Inflammatory macrophage (primary cell): ENCODE measurements at places on chromosomes 1 and 21.

DNA sequence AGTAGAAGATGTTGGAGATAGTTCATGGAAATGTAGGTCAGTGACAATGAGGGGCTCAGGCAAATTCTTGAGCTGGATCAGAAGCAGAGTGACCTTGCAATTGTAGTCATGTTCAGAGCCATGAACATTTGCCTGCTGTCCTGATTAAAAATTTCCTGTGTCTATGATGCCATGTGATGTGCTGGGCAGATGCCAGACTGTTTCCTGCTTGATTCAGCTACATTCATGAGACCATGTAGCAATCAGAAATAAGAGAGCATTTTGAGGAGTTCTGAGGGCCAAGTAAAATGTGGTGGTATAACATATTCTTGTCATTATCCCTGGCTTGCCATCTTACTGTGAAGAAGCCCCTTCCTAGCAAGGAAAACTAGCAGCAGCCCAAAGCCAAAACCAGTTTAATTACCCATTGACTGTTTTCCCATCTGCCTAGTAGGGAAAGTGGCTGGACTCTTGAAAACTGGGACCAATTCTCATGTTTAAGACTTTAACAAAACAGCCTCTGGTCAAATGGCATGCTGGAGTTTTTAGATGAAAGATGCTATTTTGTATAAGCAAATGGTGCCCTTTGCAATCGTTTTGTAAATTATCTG lies 118.3 kb downstream of the NOS1AP start:
- DNase-seq: no peak

GRCh38 chr1:227885135-227885647 lies 62.5 kb downstream of the WNT9A start:
- DNase-seq: no peak

GRCh38 chr1:44783697-44784093 lies 4.3 kb downstream of the BEST4 start:
- DNase-seq: no peak

- DNase-seq: no peak
Measured at GRCh38 chr1:225152061-225152460, 222.6 kb downstream of the DNAH14 start.

- DNase-seq: no peak
Measured at GRCh38 chr1:116066868-116067565, 44.2 kb upstream of the MAB21L3 start.

- DNase-seq: no peak
Measured at GRCh38 chr1:183419399-183419798, 1.2 kb upstream of the NMNAT2 start.

DNA sequence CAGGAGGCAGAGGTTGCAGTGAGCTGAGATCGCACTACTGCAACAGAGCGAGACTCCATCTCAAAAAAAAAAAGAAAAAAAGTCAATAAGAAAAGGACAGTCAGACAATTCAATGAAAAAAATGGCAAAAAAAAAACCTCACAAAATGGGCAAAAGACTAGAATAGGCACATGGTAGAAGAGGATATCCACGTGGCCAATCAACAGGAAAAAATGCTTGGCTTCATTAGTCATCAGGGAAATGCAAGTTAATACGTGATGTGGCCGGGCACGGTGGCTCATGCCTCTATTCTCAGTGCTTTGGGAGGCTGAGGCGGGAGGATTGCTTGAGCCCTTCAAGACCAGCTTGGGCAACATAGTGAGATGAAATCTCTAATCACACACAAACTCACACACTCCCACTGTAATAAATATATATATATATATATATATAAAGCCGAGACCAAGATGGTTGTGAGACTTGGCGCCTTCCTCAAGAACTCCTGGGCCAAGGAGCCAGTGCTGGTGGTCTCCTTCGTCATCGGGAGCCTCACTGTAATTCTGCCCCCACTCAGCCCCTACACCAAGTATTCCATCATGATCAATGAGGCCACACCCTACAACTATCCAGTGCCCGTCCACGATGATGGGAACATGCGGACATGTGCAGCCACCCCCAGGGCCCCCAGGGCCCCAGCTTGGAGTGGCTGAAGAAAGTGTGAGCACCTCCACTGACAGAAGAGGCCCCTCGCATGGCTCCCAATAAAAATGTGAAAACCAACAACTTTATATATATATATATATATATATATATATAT lies 22.9 kb upstream of the LEFTY2 start:
- DNase-seq: no peak

GRCh38 chr1:56968878-56969495 lies 3.2 kb upstream of the C8B start:
- DNase-seq: no peak

DNA sequence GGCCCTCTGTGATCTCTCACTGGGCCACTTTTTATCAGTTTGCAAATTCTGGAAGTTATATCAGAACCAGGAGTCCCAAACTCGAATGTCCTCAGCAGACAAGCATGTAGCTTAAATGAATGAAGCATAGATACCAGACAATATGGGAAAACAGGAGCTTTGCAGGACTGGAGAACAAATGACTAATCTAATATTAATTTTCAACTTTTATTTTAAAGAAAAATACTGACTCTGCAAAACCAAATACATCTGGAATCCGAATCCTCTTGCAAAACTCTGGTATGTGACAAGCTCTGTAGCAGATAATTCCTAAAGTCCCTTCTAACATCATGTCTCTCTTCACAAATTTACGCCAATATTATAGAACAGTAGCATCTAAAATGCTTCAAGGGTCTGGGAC lies 427.4 kb downstream of the TTLL7 start:
- DNase-seq: no peak

DNA sequence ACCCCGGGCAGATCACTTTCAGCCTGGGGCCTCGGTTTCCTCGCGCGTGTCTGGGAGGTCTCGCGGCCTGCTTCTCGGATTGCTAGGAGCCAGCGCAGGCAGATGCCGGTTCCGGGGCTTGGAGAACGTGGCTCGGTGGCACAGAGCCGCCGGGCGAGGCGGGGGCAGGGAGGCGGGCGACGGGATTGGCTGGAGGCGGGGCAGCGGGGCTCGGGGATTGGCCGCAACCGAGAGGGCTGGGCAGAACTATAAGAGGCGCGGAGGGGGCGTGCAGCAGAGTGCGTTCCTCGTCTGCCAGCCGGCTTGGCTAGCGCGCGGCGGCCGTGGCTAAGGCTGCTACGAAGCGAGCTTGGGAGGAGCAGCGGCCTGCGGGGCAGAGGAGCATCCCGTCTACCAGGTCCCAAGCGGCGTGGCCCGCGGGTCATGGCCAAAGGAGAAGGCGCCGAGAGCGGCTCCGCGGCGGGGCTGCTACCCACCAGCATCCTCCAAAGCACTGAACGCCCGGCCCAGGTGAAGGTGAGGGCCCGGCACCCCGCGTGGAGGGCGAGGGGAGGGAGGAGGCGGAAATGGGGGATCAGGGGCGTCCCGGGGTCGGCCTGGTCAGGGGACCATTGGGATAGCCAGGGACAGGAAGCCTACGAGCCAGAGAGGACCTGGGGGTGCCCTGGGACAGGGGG lies at the start of gene MFSD2A:
MFSD2A (plus strand) TSS at position 276 of the 677 bp plus-strand sequence; CDS start at position 424, 148 bp downstream.
- peak; percentile 93 for DNase-seq

GRCh38 chr1:175071276-175071943 lies 3.8 kb downstream of the TNN start:
- DNase-seq: no peak

DNA sequence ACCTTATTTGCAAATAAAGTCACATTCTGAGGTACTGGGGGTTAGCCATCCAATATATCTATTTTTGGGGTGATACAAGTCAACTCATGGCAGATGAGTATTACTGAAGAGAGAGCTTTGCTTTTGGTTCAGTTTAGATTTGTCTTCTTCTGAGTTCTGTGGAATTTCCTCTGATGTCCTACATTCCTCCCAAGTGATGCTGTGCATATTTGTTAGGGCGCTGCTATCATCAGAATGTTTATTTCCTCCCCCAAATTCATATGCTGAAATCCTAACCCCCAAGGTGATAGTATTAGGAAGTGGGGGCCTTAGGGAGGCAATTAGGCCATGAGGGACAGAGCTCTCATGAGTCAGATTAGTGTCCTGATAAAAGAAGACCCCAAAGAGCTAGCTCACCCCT lies 96.2 kb upstream of the WLS start:
- DNase-seq: no peak

GRCh38 chr1:180257486-180257885 lies 27.4 kb downstream of the LHX4 start:
- DNase-seq: no peak

DNA sequence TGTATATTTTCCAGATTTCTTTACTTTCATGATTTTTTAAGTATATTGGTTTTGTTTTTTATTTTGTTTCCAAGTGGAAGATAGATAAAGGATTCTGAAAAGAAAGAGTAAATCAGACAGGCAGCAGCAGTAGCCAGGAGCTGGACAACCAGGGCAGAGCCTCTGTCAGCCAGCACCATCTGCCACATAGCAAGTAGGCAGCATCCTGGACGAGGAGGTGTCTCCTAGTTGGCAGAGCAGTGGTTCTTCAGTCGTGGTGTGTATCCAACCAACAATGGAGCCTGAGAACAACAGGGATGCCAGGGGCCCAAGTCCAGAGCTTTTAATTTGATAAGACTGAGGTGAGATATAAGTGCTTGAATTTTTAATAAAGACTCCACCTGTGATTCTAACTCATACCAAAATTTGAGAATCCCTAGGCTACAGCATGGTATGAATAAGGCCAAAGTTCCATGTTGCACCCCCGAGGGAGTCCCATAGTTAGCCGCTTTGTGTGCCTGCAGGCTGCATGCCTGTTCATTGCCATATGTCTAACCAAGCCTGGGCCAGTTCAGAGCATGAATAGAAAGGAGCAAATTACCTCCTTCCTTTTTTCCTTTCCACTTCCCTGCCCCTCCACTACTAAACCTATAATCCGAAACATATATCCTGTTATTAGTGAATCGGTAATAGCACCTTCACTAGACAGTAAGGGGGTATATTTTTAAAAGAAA lies 153.2 kb downstream of the NTNG1 start:
- DNase-seq: no peak

- no peak for DNase-seq
Measured at GRCh38 chr1:178946855-178947676, 76.2 kb upstream of the ANGPTL1 start.

GRCh38 chr1:201783058-201783457 lies 45.9 kb upstream of the IPO9 start:
- no peak for DNase-seq

DNA sequence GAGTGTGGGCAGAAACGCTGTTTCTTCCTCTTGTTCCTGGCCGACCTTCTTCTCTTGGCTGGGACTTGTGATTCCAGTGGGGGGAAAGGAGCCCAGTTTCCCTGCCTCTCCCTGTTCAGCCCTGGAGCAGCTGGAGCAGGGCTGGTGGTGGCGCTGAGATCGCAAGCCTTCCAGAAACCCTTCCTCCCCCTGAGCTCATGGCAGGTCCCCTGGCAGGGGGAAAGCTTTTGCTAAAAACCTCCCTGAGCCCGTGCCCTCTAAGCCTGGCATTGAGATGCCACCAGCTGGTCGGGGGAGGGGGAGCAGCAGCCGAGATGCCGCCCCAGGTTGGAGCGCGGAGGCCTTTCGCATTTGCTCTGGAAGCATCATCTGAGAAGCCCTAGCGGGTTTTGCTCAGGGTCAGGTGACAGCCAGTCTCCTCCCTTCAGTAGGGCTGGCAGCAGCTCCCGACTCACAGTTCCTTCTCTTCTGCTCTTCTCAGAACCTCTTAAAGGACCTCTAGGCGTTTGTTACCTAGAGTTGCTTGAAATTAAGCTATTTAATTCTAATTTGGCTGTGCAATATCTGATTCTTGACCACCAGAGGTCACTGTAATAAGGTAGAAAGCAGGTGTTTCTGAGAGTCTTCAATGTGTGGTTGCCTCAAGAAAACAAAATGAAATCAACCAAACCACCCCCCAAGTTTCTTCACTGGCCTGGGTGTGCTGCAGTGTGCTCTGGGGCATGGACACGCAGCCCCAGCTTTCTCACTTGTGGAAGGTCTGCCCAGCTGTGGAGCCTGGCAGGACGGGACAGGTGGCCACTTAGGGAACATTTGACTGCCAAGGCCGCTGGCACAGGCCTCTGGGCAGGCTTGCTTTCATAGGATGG lies 257.3 kb downstream of the CAMTA1 start:
- no peak for DNase-seq

DNA sequence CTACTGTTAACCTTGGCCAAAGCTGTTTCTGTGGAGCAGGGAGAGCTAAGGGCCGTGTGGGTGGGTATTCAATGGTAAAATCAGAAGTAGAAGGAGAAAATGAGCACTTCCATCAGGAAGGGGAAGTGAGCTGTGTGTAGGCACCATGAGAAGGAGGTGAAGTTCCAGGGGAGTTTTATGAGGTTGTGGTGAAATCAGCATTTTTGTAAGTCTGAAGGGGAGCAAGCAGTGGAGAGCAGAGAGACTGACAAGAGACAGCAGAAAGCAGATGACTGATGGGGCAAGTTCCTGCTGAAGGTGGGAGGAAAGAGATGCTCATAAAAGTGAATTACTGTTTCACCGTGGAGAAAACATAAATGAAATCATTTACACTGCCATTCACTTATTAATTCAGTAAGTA lies 2.7 kb upstream of the GPR88 start:
- DNase-seq: peak; percentile 69

DNA sequence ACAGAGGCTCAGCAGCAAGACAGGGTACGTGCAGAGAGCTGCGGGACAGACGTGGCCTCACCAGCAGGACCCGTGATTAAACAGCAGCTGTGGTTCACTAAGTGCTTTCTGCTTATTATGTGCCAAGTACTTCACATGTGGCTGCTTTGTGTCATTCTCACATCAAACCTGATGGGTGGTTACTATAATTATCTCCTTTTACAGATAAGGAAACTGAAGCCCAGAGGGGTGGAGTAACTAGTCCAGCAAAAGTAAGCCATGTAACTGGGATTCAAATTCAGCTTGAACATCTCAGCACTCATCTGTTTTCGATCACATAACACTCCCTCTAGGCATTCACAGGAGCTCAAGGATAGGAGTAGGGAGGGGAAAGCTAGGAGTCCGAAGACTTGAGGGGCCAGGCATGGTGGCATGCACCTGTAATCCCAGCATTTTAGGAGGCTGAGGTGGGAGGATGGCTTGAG lies 50.8 kb upstream of the CLIC4 start:
- peak; percentile 88 for DNase-seq

DNA sequence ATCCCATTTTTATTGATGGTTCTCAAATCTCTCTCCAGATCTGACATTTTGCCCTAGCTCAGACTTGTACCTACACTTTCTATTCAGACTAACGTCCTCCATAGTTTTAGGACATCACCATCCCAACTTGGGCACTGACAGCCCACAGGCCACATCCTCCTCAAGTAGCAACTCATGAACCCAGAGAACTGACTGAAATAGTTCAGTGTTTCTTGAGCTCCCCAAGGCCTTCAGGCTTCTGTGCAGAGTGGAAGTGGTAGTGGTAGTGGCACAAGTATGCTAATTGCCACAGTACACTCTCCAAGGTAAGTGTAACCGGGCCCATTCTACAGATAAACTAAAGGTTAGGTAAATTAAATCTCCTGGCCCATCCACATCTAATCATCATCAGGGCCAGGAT lies 112.6 kb downstream of the SLC45A1 start:
- no peak for DNase-seq

DNA sequence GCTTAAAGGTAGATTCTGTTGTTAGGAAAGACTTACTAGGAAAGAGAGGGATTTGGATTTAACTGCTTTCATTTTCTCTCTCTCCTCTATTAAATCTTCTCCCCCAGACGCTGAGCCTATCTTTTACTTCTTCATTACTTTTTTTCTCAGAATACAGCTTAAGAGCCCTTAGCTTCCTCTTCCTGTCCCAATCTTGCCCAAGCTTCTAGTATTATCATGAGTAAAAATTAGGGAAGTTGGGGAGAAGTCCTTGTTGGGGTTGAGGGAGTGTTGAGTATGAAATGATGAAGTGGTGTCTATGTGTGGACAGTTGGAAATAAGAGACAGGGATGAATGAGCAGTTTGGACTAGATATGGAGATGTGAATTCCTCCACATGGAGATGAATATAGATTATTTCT lies 35.0 kb downstream of the ACP6 start:
- peak; percentile 75 for DNase-seq

GRCh38 chr1:21084111-21084810 lies 92.4 kb downstream of the EIF4G3 start:
- peak; percentile 11 for DNase-seq
